ENCODE measurements at places on chromosomes 3 and 15.
A peak's percentile ranks its signal among the peaks of the same experiment; 100 is the strongest.

- DNase-seq = no peak
Observed at GRCh38 chr3:156782319-156782718, 43.8 kb upstream of the LEKR1 start.

GRCh38 chr3:109155828-109156227 lies 19.3 kb downstream of the C3orf85 start:
- no peak for DNase-seq

DNA sequence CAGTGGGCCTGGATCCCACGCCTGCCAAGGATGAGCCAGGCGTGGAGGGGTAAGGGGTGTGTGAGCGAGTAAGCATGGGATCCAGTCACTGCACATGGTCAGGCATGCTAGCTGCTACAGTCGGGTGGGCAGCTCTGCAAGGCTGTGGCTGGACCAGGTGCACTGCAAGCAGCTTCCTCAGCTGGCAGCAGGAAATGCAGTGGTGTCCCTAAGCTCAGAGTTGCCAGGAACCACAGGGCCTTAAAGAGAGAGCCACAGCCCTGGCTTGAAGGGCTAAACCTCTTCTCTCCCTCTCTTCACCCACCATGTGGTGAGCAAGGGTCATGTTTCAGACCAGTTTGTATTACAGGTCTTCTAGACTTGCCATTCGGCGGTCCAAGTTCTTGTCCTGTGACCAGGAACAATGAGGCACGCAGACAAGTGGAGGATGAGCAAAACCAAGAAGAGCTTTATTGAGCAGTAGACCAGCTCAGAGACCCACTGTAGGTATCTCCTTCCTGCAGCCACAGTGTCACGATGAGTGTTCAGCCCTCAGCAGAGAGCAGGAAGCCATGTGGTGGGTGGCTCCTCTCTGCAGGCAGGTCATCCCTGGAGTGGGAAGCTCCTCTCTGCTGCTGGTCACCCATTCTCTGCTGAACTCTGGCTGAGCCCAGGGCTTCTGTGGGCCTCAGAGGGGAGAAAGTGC lies 511.9 kb downstream of the PYDC2 start:
- no peak for DNase-seq

DNA sequence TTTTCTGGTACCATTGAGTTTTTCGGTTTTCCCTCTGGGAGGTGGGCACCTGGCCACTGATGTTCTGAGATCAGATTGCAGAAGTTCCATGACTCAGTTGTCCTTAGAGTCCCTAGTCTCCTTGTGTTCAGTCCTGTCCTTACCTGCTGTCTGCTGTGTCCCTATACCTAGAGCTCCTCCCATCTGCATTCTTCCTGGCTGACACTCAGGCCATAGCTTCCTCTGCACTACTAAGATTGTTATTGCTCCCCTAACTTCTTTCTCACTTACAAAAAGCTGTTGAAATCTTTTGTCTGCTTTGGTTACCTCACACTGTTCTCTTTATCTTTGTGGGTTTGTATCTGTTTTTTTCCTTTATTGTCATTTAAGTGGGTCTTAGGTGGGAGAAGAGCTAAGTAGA lies 13.2 kb downstream of the USP3 start:
- DNase-seq = no peak

DNA sequence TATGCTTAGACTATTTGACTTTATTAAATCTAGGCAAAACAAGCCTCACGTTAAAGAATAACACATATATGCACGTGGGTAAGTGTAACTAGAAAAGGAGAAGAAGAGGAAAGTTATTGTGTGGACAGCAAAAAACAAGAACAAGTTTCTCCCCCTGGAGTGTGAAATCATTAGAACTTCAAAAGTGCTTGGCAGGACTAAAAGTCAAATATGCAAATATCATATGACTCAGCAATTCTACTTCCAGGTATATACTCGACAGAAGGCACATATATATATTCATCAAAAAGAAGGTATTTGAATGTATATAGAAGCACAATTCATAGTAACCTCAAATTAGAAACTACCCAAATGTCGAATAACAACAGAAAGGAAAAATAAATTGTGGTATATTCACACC lies 68.9 kb upstream of the STXBP5L start:
- no peak for DNase-seq

DNA sequence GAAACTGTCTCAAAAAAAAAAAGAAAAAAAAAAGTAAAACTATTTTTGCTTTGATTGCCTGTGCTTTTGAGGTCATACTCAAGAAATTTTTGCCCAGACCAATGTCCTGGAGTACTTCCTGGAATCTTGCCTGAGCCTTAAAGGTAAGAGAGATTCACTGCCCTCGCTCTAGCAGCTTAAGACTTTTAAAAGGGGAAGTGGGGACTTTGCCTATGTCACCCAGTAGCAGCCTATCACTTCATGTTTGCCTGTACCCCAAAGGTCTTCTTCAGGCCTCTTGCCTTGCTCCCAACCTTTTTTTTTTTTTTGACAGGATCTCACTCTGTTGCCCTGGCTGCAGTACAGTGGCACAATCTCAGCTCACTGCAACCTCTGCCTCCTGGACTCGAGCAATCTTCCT lies 18.9 kb upstream of the GOLGB1 start:
- DNase-seq = no peak

GRCh38 chr15:43908516-43909050 lies 81.8 kb downstream of the WDR76 start:
- no peak for DNase-seq

- DNase-seq = no peak
Observed at GRCh38 chr3:194337965-194338753, 13.0 kb downstream of the CPN2 start.

GRCh38 chr15:91484141-91484540 lies 369.4 kb upstream of the SLCO3A1 start:
- DNase-seq = no peak

DNA sequence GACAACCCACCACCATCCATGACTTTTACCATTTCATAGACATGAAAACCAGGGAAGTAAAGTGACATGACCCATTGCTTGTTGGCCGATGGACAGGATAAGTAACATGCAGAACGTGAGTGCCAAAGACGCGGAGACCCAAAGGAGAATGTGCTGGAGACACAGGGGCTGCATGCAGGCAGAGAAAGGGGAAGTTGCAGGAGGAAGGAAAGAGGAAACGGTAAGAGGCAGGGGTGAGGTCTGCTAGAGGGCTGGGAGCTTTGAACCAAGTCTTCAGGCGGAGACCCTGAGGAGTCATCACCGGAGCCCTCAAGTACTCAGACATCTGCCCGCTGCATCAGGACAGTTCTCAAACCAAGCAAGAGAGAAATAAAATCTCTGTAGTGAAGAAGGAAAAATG lies 34.9 kb downstream of the MAGEF1 start:
- no peak for DNase-seq

GRCh38 chr3:66276705-66277274 lies 56.0 kb downstream of the SLC25A26 start:
- DNase-seq = peak; percentile 69

DNA sequence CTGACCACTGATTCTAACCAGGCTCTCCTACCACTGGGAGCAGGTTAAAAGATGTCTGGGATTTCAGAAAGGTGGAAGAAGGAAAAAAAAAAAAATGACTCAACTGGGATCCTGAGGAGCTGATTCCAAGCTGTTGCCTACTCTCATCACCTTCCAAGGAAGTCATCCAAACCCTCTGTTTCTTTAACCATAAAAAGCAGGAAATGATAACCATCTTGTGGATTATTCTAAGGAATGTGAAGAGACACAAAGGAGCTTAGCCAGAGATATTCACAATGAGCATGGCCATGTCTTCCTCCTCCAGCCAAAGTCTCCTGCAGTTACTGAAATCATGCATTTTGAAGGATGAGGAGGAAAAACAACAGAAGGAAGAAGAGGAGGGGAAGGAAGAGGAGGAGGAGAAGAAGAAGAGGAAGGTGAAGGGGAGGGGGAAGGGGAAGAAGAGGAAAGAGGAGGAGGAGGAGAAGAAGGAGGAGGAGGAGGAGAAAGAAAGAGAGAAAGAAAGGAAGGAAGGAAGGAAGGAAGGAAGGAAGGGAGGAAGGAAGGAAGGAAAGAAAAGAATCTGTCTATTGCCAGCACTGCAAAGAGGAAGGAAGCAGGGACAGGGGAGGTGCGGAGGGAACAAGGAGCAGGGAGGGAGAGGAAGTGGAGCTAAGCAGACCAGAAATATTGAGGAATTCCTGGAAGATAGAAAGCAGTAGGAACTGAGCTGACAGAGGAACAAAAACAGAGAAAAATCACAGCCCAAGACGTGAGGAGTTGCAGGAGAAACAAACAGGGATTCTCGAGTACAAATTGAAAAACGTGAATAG lies 229.2 kb downstream of the UACA start:
- DNase-seq = no peak

DNA sequence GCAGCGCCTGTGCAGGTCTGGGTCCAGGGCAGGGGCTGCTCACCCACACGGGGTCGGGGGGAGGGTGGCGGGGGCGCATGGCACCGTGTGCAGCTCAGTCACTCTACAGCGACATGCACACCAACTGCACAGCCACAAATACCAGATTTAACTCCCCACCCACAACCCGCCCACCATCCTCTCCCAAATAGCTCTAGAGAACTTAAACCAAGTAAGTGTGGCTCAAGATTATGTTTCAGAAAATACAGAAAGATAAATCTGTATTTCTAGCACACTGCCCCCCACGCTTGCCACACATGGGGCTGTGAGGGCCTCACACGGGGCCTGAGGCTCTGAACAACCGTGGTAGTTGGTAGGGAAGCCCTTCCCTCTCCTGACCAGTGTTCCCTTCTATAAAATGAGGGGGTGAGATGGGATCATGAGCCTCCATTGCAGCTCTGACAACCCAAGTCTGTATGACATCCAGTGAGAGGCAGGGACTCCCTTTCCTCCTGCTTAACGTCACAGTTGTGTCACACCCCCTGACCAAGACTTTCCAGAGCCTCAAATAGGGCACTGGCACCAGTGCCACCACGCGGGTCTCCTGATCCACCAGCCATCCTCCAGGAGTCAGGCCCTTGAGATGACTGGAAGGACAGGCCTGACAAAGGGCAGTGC lies 23.1 kb downstream of the POC1A start:
- no peak for DNase-seq

GRCh38 chr3:66761093-66761780 lies 236.9 kb upstream of the KBTBD8 start:
- peak; percentile 6 for DNase-seq

DNA sequence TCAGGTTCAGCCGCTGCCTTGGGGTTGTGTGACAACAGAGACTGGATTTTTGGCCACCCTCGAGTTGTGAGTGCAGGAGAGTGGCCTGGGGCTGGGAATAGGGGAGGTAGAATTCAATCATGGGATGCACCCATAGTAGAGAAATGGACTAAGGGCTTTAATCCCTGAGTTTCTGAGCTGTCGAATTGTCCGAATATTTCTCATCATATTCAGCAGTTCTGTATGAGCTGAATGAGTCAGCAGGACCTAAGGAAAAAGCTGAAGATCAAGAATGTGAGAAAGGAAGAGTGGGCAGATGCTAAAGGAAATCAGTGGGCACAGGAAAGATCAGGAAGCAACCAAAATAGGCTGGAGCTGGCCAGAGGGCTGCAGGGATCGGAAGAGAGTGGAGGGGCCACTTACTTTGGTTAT lies 44.4 kb upstream of the SACM1L start:
- DNase-seq = no peak

GRCh38 chr15:87947560-87947959 lies 309.0 kb downstream of the NTRK3 start:
- DNase-seq = no peak

- no peak for DNase-seq
Observed at GRCh38 chr3:160169139-160169976, 55.9 kb upstream of the C3orf80 start.

DNA sequence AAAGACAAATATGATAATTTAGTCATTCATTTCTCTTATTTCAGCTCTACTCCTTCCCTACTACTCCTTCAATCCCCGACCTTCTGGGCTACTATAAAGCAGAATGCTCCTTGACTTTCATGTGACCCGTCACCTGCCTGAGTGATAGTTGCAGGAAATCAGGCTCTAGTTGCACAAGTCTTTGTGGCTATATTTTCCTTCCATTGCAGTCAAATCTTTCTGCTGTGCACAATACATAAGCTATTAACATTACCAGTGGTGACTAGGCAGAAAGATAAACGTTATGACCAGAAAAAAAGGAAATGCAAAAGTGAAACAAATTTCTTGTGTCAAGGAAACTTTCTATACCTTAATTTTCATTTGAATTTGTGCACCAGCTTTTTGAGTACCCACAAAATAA lies 2.3 kb downstream of the SUCNR1 start:
- DNase-seq = no peak

GRCh38 chr3:180102134-180102533 lies 65.4 kb upstream of the PEX5L start:
- DNase-seq = peak; percentile 16
